Daoy (cell line): ENCODE measurements at places on chromosomes 7 and 10. TPM values are rescaled to one million over a fixed set of nuclear protein-coding genes. Genes with fewer than 3 reads are reported as not detected.

HMX2 gene
- 1.1 and 1.3 TPM in 2 replicates for total RNA-seq

OPALIN gene
- total RNA-seq, result not detected in 2 replicates

MKX gene
- total RNA-seq, result 0.39 and 1.6 TPM in 2 replicates

TMEM213 gene
- total RNA-seq, result not detected in 2 replicates

DNAH11 gene
- 24.4 and 30.2 TPM in 2 replicates for total RNA-seq

ACHE gene
- total RNA-seq, result 0.46 TPM in 1 of 2 replicates, not detected in the other

DYNC1I1 gene
- 5.0 and 8.4 TPM in 2 replicates for total RNA-seq

CASP7 gene
- 27.4 and 29.0 TPM in 2 replicates for total RNA-seq

MUC12 gene
- total RNA-seq, result 1.4 and 8.7 TPM in 2 replicates

ANKRD30A gene
- not detected in 2 replicates for total RNA-seq

STX1A gene
- 65.7 and 133 TPM in 2 replicates for total RNA-seq

SPDYE3 gene
- total RNA-seq, result not detected in 2 replicates

CYP26C1 gene
- 0.11 TPM in 1 of 2 replicates, not detected in the other for total RNA-seq

SH2D4B gene
- total RNA-seq, result 0.06 TPM in 1 of 2 replicates, not detected in the other

EPO gene
- total RNA-seq, result not detected in 2 replicates

PNLIPRP1 gene
- not detected in 2 replicates for total RNA-seq

SPAG6 gene
- total RNA-seq, result 0.74 TPM in 1 of 2 replicates, not detected in the other

GIMAP6 gene
- total RNA-seq, result 1.8 and 1.9 TPM in 2 replicates

IMMP2L gene
- 13.6 and 17.7 TPM in 2 replicates for total RNA-seq

CAMK1D gene
- total RNA-seq, result 4.9 and 6.1 TPM in 2 replicates

PKD2L1 gene
- total RNA-seq, result not detected in 2 replicates

PDZD7 gene
- total RNA-seq, result 0.42 and 0.51 TPM in 2 replicates

CALCR gene
- not detected in 2 replicates for total RNA-seq

AKR1C4 gene
- total RNA-seq, result not detected in 2 replicates

CHRM2 gene
- 0.06 and 0.51 TPM in 2 replicates for total RNA-seq

UCMA gene
- total RNA-seq, result not detected in 2 replicates

CTTNBP2 gene
- 3.6 TPM in 2 replicates for total RNA-seq

MRLN gene
- total RNA-seq, result 0.46 TPM in 1 of 2 replicates, not detected in the other
